ENCODE measurements at places on chromosomes 11 and 22. TPM values are rescaled to one million over a fixed set of nuclear protein-coding genes. Genes with fewer than 3 reads are reported as not detected.

GRCh38 chr11:117083011-117083935 is 15.0 kb downstream of the SIK3 start:
- DNase-seq, result no peak

DNA sequence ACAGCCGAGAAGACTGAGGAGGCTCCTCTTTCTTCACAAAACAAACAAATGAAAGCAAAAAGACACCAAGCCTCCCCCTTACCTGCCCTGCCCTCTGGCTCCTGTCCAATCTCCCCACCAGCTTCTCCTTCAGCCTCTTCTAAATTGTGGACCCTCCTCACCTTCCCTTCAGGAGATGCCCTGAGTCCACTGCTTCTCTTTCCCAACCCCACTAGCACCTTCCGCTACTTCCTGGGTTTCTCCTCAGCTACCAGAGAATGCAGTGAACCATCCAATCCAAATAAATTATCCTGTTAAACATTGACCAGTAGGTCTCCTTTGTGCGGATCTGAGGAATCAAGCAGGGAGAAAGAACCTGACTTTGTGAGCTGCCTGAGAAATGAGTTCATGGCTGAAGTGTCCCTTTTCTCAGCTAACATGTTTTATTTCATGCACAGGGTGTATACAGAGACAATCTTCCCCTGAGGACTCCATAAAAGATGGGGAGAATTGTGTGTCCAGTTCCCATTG is 63.2 kb upstream of the VPREB1 start:
- DNase-seq, result no peak

DNA sequence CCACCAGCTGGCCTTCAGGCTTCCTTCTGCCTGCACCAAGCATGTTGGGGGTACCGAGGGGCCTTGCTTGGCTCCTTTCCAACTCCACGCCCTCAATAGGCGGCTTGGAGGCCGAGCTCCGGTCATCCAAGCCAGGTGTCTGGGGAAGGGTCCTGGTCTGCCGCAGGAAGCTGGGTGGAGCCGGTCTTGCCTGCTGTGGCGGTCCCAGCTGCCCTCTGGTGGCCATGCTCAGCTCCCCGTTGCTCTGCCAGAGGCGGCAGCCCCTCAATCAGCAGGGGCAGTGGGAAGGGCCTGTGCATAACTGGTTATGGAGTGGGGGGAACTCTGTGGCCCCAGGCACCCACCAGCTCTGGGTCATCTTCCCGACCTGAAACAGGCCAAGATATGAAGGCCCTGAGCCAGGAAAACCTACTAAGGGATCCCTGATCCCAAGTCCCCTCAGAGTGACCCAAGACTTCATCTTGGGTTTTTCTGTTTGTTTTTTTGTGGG is 3.2 kb downstream of the ARVCF start:
- DNase-seq, result no peak

DNA sequence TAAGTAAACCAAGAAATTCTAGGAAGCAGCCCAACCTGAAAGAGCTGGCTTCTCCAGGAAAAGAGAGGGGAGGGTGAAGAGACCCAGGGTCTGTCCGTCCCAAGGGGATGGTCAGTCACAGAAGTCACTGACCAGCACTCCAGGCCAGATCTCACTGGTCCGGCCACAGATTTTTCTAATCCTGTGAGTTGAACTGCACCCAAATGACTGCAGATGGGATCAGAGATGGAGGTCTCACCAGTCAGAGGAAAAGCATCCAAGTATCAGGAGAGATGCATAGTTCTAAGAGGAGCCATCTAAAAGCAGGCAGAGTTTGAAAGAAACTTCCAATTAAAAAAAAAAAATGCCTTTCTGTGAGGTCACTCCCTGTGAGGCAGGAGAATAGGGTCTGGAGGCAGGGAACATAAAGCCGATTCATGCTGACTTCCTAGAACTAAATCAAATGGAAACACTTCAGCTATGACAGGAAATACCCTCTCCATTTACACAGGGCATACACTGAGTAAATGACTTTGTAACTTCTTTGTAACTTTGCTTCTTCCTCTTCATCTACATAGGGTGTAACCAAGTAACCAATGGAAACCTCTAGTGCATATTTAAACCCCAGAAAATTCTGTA is 144.5 kb downstream of the CCDC34 start:
- no peak for DNase-seq

Gene NEAT1
- polyA plus RNA-seq, result 98.2 TPM
